ENCODE measurements at places on chromosomes 7 and 10.

- DNase-seq, result no peak
- H3K27me3 ChIP-seq, result no peaks in the 10 kb centered on the region
- no peak overlapping the region for H3K27ac ChIP-seq
Measured at GRCh38 chr7:108316708-108317107, 139.5 kb downstream of the NRCAM start.

DNA sequence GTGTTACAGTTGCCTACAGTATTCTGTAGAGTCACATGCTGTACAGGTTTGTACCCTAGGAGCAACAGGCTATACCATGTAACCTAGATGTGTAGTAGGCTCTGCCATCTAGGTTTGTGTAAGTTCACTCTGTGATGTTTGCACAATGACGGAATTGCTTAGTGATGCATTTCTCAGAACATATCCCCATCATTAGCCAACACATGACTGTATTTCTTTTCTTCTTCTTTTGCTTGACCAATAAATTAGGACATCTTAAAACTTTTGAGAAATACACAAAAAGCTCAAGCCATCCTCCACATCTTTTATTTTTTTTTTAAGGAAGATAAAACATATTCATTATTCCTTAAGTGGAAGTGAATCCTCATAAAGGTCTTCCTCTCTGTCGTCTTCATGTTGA is 5.4 kb upstream of the PFKFB3 start:
- peaks cover 48% of the 10 kb centered on the region for H3K4me1 ChIP-seq
- no peaks in the 10 kb centered on the region for H3K36me3 ChIP-seq
- no peak overlapping the region for H3K4me3 ChIP-seq
- DNase-seq, result no peak
- H3K27me3 ChIP-seq, result peaks cover 4% of the 10 kb centered on the region
- H3K27ac ChIP-seq, result no peak overlapping the region

DNA sequence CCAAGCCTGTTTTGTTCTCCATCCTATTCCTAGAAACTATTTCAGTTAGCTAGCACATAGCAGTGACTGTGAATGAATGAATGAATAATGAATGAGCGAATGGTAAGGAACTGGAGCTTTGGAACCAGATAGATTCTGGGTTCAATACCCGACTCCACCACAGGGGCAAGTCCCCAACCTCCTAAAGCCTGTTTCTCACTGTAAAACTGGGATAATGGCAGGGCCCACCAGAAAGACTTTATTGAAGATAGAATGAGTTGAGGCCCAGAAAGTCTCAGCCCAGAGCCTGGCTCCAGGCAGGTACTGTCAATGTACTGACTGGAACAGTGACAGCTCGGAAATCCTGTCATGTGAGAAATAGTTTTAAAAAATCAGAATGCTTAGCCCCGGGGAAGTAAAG is 1.1 kb upstream of the CDH23 start:
- no peak overlapping the region for H3K27ac ChIP-seq
- no peak for DNase-seq
- no peak overlapping the region for H3K4me3 ChIP-seq
- peaks cover 54% of the 10 kb centered on the region for H3K27me3 ChIP-seq
- no peaks in the 10 kb centered on the region for H3K36me3 ChIP-seq

DNA sequence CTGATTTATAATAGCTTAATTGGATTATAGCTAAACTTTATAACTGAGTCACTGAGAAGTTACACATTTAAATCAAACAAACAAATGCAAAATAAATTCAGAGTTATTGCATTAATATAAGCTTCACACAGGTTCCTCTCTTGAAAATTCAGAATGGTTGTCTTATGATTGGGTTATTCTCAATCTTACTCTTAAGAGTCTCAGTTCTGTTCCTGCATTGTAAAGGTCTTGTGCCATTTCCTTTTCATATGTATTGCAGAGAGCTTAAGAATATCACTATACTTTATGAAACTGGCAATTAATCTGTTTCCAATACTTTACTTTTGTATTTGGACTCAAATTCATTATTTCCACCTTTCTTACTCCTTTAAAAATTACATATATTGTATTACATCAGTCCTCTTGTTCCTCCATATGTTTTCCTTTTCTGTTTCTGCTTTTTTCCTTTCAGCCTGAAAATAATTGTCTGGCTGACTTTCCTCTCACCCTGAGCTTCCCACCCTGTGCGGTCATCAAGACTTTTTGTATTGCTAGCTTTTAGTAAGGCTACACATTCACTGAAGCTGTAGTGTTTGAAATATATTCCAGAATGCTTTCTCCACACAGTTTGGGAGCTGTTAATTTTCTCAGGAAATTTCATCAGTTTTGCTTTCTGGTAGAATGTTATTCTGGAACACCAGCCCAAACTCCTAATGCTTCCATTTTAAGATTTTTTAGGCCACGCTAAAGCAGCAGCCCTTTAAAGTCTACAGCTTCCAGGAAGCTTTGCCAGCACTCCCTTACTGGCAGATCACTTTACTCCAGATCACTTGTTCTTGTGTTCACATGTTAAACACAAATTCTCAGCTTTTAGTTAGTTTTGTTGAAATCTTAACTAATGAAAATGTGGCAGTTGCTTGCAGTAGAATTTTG is 139.4 kb downstream of the KCND2 start:
- H3K4me1 ChIP-seq, result no peaks in the 10 kb centered on the region
- no peaks in the 10 kb centered on the region for H3K36me3 ChIP-seq
- no peaks in the 10 kb centered on the region for H3K27me3 ChIP-seq
- H3K4me3 ChIP-seq, result no peak overlapping the region

- no peaks in the 10 kb centered on the region for H3K4me1 ChIP-seq
- no peak for DNase-seq
- H3K4me3 ChIP-seq, result no peak overlapping the region
- peaks cover 2% of the 10 kb centered on the region for H3K27me3 ChIP-seq
- H3K36me3 ChIP-seq, result no peaks in the 10 kb centered on the region
- H3K27ac ChIP-seq, result no peak overlapping the region
Measured at GRCh38 chr10:22723783-22724182, 9.4 kb upstream of the PIP4K2A start.

DNA sequence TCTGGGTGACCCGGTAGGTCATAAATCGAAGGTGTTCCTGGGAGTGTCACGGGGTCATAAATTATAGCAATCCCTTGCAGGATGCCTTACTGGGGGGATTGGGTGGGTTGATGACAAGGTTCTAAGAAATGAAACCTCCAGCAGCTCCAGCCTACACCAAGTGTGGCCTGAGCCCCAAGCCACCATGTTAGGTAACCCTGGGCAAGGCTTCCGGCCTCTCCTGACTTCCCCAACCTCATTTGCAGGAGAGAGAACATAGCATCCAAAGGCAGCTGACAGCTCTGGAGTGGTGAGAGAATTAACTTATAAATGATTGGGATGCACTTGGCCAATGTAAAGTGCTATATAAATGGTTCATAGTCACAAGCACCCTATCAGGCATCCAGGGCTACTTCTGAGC is 52.8 kb upstream of the TMEM273 start:
- H3K4me3 ChIP-seq, result no peak overlapping the region
- no peaks in the 10 kb centered on the region for H3K36me3 ChIP-seq
- H3K4me1 ChIP-seq, result peaks cover 15% of the 10 kb centered on the region
- H3K27me3 ChIP-seq, result no peaks in the 10 kb centered on the region

- no peak overlapping the region for H3K27ac ChIP-seq
- H3K36me3 ChIP-seq, result no peaks in the 10 kb centered on the region
- DNase-seq, result no peak
- no peaks in the 10 kb centered on the region for H3K27me3 ChIP-seq
- peaks cover 15% of the 10 kb centered on the region for H3K4me1 ChIP-seq
Measured at GRCh38 chr7:50650057-50650664, 85.0 kb upstream of the DDC start.

DNA sequence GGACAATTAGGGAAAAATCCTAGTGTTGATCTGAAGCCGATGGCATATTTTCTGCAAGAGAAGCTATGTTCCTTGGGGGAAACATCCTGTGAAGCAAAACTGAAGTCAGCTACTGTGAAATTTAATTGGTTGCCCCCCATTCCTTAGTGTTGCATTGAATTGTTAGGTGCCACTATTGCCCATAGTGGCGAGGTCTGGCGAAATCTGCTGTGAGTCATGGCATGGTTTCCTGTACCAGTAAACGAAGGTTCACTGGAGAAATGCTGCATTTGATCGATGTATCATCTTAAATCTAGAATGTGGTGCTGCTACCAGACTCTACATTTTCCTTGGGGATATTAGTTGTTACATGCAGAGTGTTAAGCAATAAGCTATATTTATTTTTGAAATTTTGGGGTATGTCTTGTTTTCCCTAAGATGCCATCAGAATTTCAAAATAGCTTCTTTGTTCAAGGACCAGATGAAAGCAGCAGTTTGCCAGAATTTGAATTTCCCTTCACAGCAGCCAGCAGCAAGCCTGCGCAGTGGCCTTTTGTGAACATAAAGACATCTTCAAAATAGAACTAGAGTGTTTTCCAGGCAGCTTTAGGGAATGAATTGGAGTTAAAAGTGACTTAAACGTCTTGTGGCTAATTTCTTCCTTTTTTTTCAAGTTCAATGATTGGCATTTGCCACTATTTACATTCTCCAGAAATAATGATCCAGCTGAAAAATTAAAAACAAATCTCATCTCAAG is 348.6 kb upstream of the COBL start:
- no peaks in the 10 kb centered on the region for H3K27me3 ChIP-seq
- H3K27ac ChIP-seq, result no peak overlapping the region
- H3K4me1 ChIP-seq, result no peaks in the 10 kb centered on the region
- no peaks in the 10 kb centered on the region for H3K36me3 ChIP-seq

Measured in muscle of leg (tissue), 16 donors.